ENCODE measurements at places on chromosomes 16 and 17. TPM values are rescaled to one million over a fixed set of nuclear protein-coding genes. Genes with fewer than 3 reads are reported as not detected.

TP53TG3F gene
- total RNA-seq: not detected

SNAI3 gene
- not detected for total RNA-seq

KRT39 gene
- total RNA-seq: not detected

GJD3 gene
- total RNA-seq: 1.4 TPM

PNMT gene
- 0.60 TPM for total RNA-seq

POLG2 gene
- total RNA-seq: 3.3 TPM

NDE1 gene
- 20.8 TPM for total RNA-seq

LDHD gene
- total RNA-seq: 1.5 TPM

SPATA32 gene
- not detected for total RNA-seq

SECTM1 gene
- 45.0 TPM for total RNA-seq

LSM12 gene
- 49.7 TPM for total RNA-seq

METTL2A gene
- total RNA-seq: 9.9 TPM

SPATA22 gene
- 2.7 TPM for total RNA-seq

PSMD11 gene
- total RNA-seq: 42.5 TPM

C1QTNF1 gene
- total RNA-seq: 210 TPM

TTLL6 gene
- not detected for total RNA-seq

RPUSD1 gene
- total RNA-seq: 21.6 TPM

MT1F gene
- total RNA-seq: not detected

Measured in pericardium fibroblast (primary cell).